ENCODE measurements at places on chromosomes 13 and 19. TPM values are rescaled to one million over a fixed set of nuclear protein-coding genes. Genes with fewer than 3 reads are reported as not detected.
A peak's percentile ranks its signal among the peaks of the same experiment; 100 is the strongest.

DNA sequence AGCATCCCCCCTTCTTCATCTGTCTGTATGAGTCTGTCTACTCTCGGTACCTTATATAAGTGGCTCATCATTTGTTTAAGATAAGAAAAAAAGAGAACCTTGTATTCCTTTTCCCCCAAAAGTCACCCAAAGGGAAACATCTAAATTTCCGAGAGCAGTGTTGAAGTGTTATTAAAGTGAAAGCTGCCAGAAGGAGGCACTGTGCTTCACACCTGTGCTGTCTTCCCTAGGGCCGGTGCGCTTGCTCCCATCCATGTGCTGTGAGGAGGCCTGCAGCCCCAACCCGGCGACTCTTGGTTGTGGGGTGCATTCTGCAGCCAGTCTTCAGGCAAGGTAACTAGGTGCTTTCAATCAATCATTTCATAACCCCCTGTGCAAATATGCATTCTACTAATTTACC lies 97.5 kb downstream of the TNFRSF19 start:
- H3K27me3 ChIP-seq = no peaks in the 10 kb centered on the region
- peaks cover 5% of the 10 kb centered on the region for H3K4me1 ChIP-seq
- DNase-seq = no peak

ICAM4 gene
- 1.1 TPM for total RNA-seq

GRCh38 chr19:28680111-28680510 lies 532.8 kb downstream of the UQCRFS1 start:
- no peaks in the 10 kb centered on the region for H3K4me1 ChIP-seq
- DNase-seq = no peak
- H3K27ac ChIP-seq = no peak overlapping the region
- no peaks in the 10 kb centered on the region for H3K36me3 ChIP-seq

DNA sequence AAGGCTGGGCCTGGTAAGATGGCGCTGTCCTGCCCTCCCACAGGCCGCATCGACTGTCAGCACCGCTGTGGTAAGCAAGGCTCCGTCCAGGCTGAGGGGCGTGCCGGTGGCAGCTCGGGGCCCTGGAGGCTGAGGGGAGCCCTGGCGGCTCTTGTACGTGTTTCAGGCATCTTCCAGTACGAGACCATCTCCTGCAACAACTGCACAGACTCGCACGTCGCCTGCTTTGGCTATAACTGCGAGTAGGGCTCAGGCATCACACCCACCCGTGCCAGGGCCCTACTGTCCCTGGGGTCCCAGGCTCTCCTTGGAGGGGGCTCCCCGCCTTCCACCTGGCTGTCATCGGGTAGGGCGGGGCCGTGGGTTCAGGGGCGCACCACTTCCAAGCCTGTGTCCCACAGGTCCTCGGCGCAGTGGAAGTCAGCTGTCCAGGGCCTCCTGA lies 1.2 kb downstream of the IZUMO4 start:
- H3K4me3 ChIP-seq = no peak overlapping the region
- no peak overlapping the region for H3K27ac ChIP-seq
- peaks cover 70% of the 10 kb centered on the region for H3K36me3 ChIP-seq
- no peak for DNase-seq
- H3K27me3 ChIP-seq = no peaks in the 10 kb centered on the region

GRCh38 chr19:19134687-19135158 lies 3.6 kb downstream of the TMEM161A start:
- H3K27me3 ChIP-seq = no peaks in the 10 kb centered on the region
- DNase-seq = no peak
- H3K27ac ChIP-seq = no peak overlapping the region
- H3K36me3 ChIP-seq = peaks cover 22% of the 10 kb centered on the region
- no peak overlapping the region for H3K4me3 ChIP-seq

GRCh38 chr13:53778937-53779336 lies 750.3 kb downstream of the OLFM4 start:
- no peaks in the 10 kb centered on the region for H3K36me3 ChIP-seq
- no peak overlapping the region for H3K4me3 ChIP-seq
- H3K27me3 ChIP-seq = no peaks in the 10 kb centered on the region
- no peak overlapping the region for H3K27ac ChIP-seq

GRCh38 chr13:83453723-83454122 lies 428.6 kb downstream of the SLITRK1 start:
- no peaks in the 10 kb centered on the region for H3K36me3 ChIP-seq
- no peak overlapping the region for H3K4me3 ChIP-seq
- no peak for DNase-seq

DNA sequence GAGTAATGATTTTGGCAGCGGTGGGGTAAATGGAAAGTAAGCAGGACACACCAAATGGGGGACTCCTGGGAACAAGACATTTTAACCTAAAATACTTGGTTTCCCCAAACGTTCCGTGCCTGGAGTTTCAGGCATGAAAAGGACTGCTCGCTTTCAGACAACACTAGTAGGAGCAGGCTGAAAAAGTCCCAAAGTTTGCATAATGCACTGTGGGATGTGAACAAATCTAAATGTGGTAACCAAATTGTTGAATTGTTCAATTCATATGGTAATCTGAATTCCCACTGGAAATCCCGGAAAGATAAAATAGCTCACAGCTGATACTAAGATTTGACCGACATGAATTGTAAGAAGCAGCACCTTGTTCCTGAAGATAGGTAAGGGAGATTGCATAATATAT lies 467.2 kb upstream of the ARGLU1 start:
- H3K27me3 ChIP-seq = no peaks in the 10 kb centered on the region
- no peak for DNase-seq
- no peaks in the 10 kb centered on the region for H3K4me1 ChIP-seq
- no peak overlapping the region for H3K4me3 ChIP-seq

DNA sequence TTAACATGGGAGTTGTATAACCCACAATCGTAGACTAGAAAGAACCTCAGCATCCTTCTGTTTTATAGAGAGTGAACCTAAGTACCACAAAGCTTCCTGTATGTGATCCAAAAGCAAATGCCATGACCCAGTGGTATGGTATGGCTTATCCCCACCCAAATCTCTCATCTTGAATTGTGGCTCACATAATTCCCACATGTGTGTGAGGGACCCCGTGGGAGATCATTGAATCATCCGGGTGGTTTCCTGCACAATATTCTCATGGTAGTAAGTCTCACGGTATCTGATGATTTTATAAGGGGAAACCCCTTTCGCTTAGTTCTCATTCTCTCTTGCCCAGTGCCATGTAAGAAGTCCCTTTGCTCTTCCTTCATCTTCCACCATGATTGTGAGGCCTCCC lies 587.9 kb downstream of the LMO7 start:
- no peaks in the 10 kb centered on the region for H3K4me1 ChIP-seq
- H3K36me3 ChIP-seq = no peaks in the 10 kb centered on the region
- H3K4me3 ChIP-seq = no peak overlapping the region
- DNase-seq = no peak
- H3K27me3 ChIP-seq = no peaks in the 10 kb centered on the region

DNA sequence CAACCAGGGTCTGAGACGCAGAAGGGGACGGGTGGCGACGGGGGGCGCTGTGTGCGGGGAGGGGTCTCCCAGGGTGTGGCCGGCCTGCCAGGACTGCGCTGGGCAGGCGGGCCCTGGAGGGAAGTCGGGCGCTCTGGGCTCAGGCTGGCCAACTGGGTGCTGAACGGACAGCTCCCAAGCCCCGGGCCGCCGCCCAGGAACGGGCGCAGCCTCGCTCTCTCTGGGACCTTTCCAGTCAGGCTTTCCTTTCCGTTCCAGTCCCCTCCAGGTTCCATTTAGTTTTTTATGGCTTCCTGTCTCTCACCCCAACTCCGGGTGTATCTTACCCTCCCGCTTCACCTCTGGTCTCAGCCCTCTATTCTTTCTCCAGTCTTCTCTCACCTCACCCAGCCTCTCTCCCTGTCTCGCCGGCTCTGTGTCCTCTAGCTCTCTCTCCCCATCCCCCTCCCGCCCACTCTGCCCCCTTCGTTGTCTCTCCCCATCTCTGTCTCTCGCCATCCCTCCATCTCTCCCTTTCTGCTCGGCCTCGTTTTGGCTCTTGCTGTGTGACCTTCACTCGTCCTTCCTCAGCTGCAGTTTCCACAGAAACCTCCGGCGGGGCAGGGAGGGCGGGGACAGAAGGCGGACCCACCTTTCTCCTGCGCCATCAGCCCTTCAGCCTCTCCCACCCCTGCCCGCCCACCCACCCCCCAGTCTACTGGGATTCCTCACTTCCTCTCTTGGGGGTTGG lies 3.3 kb upstream of the ATP1A3 start:
- DNase-seq = no peak
- peaks cover 60% of the 10 kb centered on the region for H3K4me1 ChIP-seq
- peaks cover 17% of the 10 kb centered on the region for H3K36me3 ChIP-seq
- H3K4me3 ChIP-seq = no peak overlapping the region

CEACAM3 gene
- not detected for total RNA-seq

- H3K4me3 ChIP-seq = no peak overlapping the region
- H3K27ac ChIP-seq = no peak overlapping the region
- H3K4me1 ChIP-seq = peaks cover 7% of the 10 kb centered on the region
- H3K27me3 ChIP-seq = no peaks in the 10 kb centered on the region
- H3K36me3 ChIP-seq = peaks cover 14% of the 10 kb centered on the region
These were observed 43.9 kb downstream of the RCBTB2 start for GRCh38 chr13:48488995-48489394.

- H3K4me3 ChIP-seq = no peak overlapping the region
- H3K36me3 ChIP-seq = no peaks in the 10 kb centered on the region
- no peak overlapping the region for H3K27ac ChIP-seq
- DNase-seq = no peak
- peaks cover 2% of the 10 kb centered on the region for H3K27me3 ChIP-seq
These were observed 59.0 kb downstream of the GSX1 start for GRCh38 chr13:27851096-27851850.

DNA sequence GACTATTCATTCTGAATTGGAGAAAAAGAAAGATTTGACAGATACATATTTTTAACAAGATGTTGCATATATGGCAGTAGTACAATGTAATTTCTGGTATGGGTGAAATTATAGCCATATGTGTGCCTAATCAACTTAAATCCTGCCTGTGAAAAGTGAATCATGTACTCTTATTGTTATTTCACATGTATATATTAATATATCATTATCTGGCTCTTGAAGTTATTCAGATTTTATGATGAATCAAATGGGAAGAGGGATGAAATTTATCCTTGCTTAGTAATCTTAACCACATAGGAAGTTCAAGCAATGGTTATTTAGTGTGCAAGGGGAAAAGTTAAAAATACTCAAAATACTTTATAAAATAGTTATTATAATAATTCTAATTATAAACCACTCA lies 80.5 kb downstream of the GPC6 start:
- no peaks in the 10 kb centered on the region for H3K27me3 ChIP-seq
- H3K27ac ChIP-seq = no peak overlapping the region
- H3K36me3 ChIP-seq = no peaks in the 10 kb centered on the region
- no peak for DNase-seq
- H3K4me3 ChIP-seq = no peak overlapping the region

TICAM1 gene
- total RNA-seq = 1.4 TPM

- H3K27ac ChIP-seq = peak overlapping the region; percentile 86
- peaks cover 31% of the 10 kb centered on the region for H3K4me1 ChIP-seq
- H3K27me3 ChIP-seq = no peaks in the 10 kb centered on the region
- no peak for DNase-seq
- H3K4me3 ChIP-seq = peak overlapping the region; percentile 89
- peaks cover 17% of the 10 kb centered on the region for H3K36me3 ChIP-seq
These were observed 538 bp downstream of the LSM4 start for GRCh38 chr19:18322318-18322758.

GRCh38 chr19:44598880-44599279 lies 14.5 kb upstream of the IGSF23 start:
- no peak overlapping the region for H3K27ac ChIP-seq
- peaks cover 3% of the 10 kb centered on the region for H3K27me3 ChIP-seq
- no peaks in the 10 kb centered on the region for H3K4me1 ChIP-seq
- no peaks in the 10 kb centered on the region for H3K36me3 ChIP-seq

KLK15 gene
- not detected for total RNA-seq

- peaks cover 3% of the 10 kb centered on the region for H3K4me1 ChIP-seq
- H3K27me3 ChIP-seq = no peaks in the 10 kb centered on the region
- peaks cover 4% of the 10 kb centered on the region for H3K36me3 ChIP-seq
- H3K27ac ChIP-seq = no peak overlapping the region
- no peak overlapping the region for H3K4me3 ChIP-seq
- DNase-seq = no peak
These were observed 22.8 kb downstream of the DCLK1 start for GRCh38 chr13:36108342-36108741.

DNA sequence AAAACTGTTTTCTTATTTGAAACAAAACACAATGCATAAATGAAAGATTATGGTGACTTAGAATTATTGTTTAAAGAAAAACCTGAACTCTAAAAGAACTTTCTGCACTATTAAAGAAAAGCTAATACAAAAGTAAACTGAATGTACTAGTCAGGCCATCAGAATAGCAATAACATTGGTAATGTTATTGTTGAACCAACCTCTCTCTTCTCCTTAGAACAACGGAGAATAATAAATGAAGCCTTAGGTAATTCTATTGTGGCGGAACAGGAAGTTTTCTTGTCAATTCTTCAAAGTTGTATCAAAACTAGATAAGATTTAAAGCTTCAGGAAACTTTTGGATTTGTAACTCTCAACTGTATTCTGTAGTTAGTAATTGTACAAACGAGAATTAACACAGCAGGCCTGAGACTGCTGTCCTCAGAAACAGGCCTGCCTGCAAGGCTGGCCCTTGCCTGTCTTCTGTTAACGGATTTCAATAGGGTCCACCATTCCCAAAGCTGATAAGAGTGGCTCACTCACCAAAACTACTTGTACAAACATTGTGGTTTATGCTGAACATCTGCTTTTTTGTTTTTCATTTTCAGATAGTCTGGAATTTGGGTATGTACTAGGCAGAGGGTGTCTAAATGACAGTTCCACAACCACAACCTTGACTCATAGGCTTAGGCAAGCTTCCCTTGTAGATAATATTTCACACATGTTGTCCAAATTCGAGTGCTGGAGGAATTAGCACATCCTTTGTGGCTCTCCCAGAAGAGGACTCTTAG lies 825.8 kb downstream of the GPC5 start:
- no peaks in the 10 kb centered on the region for H3K36me3 ChIP-seq
- no peak overlapping the region for H3K4me3 ChIP-seq
- peak overlapping the region; percentile 21 for H3K27ac ChIP-seq
- DNase-seq = no peak

URAD gene
- not detected for total RNA-seq

GRCh38 chr13:94722609-94723345 lies 10.4 kb upstream of the SOX21 start:
- H3K4me3 ChIP-seq = no peak overlapping the region
- no peak for DNase-seq
- peaks cover 6% of the 10 kb centered on the region for H3K27me3 ChIP-seq
- no peaks in the 10 kb centered on the region for H3K36me3 ChIP-seq
- H3K27ac ChIP-seq = no peak overlapping the region
- no peaks in the 10 kb centered on the region for H3K4me1 ChIP-seq

AP1M2 gene
- total RNA-seq = 0.30 TPM

- peak overlapping the region; percentile 76 for H3K27ac ChIP-seq
- peaks cover 27% of the 10 kb centered on the region for H3K4me1 ChIP-seq
- H3K36me3 ChIP-seq = no peaks in the 10 kb centered on the region
- H3K27me3 ChIP-seq = peaks cover 5% of the 10 kb centered on the region
These were observed 393.0 kb downstream of the FOXO1 start for GRCh38 chr13:40273253-40274025.

- no peaks in the 10 kb centered on the region for H3K27me3 ChIP-seq
- peaks cover 7% of the 10 kb centered on the region for H3K36me3 ChIP-seq
- DNase-seq = no peak
- no peaks in the 10 kb centered on the region for H3K4me1 ChIP-seq
These were observed 34.5 kb upstream of the SMAD9 start for GRCh38 chr13:36954542-36954941.

LIM2 gene
- not detected for total RNA-seq

All from spinal cord (tissue), 10 donors.